Activated CD8-positive, alpha-beta memory T cell treated with anti-CD3 and anti-CD28 coated beads for 1 hour (primary cell): ENCODE measurements at places on chromosomes 16 and 17.

DNA sequence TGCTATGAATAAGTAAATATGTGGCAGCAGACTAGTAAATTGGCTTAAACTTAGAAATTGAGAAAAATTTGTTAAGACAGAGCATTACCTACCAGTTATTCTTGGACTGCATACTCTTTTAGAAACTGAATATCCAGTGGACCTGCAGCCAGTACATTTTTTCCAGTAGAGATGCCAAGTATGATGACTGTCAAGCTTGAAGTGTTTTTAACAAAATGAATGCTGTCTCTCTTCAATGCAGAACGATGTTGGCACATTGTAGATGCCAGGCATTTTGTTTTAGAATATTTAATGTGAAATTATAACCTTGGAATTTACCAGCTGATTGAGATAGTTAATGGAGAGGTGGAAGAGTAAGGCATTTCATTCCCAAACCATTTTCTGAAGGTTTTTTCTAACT lies 52.5 kb downstream of the NFAT5 start:
- no peak for DNase-seq

- no peak for DNase-seq
Observed at GRCh38 chr17:12180644-12181261, 160.1 kb downstream of the MAP2K4 start.

GRCh38 chr16:55323637-55324271 lies at the start of gene IRX6:
TSS of gene IRX6 (plus strand) at chr16:55324203. CDS start at chr16:55325092, 889 bp downstream.
- no peak for DNase-seq

DNA sequence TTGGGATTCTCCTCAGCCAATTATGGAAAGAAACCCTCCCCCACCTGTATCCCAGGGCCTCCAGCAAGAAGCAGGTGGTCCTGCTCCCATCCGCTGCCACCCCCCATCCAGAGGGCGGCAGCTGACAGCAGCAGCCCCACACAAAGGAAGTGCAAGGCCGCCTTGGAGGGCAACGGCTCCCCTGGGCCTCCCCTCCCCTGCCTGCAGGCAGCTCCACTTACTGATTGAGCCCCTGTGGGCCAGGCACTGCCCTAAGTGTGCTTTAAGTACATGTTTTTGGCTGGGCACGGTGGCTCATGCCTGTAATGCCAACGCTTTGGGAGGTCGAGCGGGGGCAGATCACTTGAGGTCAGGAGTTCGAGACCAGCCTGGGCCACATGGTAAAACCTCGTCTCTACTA lies 257.6 kb downstream of the PARN start:
- no peak for DNase-seq

DNA sequence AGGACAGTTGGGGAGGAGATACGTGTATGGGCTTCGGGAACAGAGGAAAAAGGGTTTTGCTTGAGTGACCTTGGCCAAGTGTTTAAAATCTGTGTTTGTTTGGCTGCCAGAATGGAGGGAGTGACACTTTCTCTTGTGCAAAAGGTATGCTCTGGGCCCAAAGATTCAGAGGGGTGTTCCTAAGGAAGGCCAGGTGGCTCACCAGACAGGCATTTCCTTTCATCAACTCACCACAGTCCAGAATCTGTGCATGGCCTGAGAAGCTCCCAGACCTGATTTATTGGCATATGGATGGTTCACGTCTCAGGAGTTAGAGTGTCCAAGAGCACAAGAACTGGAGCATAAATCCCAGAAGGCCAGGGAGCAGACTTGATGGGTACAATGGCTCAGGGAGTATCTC lies 53.4 kb upstream of the NLK start:
- no peak for DNase-seq

DNA sequence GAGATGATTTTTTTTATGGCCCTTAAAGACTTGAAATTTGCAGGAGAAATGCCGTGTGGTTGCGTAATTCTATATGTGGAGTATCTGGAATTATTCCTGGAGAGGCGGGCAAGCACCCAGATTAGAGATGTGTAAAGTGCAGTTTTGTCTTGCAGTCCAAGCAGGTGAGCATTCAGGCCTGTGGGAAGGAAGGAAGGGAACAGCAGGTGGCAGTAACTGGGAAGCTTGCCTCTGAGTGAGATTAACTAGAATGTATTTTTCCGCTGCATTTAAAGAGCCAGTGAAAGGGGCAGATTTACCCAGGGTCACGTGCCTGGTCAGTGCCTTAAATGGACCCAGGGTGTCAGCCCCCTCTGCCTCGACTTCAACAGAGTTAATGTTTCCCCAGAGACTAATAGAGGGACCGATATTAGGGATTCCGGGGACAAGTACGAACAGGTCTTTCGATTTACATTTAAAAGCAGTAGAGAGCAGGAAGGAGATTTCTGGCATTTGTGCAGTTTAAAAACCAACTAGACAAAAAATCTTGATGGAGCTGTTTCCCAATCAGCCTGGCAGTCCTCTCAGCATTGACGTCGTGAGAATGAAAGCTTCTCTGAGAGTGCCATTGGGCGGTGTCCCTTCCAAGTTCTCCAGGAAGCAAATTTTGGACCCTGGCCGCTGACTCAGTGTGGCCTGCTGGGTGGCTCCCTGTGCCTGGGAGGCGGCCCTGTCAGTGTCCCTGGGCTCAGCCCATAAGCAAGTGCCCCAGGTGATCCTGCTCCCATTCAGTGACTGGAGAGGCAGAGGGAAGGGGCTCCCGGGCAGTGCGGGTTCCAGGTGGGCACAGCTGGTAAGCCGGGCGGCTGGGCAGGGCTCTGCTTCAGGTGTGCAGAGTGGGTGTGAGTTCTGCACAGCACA lies 38.2 kb downstream of the KSR1 start:
- no peak for DNase-seq

DNA sequence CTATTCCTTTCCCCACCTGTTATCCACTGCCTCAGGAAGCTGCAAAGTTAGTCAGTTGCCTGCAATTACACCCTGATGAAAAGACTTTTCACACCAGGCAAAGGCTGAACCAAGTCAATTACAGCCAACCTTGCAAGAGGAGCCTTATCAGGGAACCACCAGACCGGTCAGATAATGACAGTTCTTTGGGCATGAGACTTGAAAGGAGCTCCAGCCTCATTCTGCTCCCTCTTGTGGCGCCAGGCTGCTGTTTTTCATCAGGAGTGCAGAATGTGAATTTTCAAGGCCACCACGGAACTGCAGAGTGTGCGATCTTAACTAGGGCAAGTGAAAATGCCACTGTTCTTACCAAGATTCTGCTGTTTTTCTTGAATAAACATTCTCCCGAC lies 22.5 kb downstream of the DNAI2 start:
- no peak for DNase-seq

GRCh38 chr17:21163101-21163500 lies 36.3 kb downstream of the DHRS7B start:
- DNase-seq: no peak

GRCh38 chr16:5762362-5762761 lies 664.8 kb upstream of the EEF2KMT start:
- no peak for DNase-seq

- no peak for DNase-seq
Observed at GRCh38 chr17:72334205-72334604, 213.4 kb downstream of the SOX9 start.

GRCh38 chr17:76532072-76532651 lies 5.3 kb downstream of the CYGB start:
- no peak for DNase-seq

DNA sequence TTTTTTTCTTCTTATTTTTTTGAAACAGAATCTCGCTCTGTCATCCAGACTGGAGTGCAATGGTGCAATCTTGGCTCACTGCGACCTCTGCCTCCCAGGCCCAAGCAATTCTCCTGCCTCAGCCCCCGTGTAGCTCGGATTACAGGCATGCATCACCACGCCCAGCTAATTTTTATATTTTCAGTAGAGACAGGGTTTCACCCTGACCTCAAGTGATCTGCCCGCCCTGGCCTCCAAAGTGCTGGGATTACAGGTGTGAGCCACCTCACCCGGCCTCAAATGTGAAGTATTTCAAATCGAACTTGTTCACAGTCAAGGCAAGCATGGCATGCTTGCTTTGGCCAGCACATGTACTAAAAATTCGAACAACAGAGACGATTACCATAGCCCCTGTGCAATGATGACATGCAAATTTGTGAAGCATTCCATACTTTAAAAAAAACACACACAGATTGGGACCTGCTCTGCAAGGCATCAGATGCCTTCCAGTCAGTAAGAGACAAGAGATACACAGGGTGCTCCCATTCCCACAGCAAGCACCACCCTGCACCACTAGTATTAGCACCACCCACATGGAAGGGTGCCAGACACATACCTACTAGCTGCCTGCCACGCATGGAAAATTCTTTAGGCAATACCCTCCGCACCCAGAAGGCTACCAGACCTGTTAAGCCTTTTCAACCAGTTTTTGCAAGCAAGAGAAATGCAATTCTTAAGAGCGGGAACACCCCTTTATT lies 47.2 kb downstream of the ANKRD11 start:
- no peak for DNase-seq

GRCh38 chr17:2251098-2251497 lies 52.5 kb downstream of the SMG6 start:
- DNase-seq: no peak

DNA sequence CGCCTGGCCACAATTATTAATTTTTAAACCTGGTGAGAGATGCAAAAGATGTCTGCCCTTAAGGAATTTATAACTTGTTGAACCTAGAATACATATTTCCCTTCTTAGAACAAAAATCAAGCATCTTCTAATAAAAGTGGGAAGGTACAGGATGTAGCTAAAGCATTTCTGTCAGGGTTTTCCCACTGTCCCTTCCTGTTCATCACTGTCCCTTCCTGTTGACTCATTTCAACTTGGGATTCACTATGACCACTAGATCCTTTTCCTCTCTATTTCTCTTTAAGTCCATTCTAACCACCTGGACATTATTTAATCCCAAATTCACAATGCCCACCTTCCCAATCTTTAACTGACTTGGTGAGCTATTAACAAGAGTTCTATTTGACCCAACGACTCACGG lies 33.9 kb upstream of the CDRT4 start:
- DNase-seq: no peak

DNA sequence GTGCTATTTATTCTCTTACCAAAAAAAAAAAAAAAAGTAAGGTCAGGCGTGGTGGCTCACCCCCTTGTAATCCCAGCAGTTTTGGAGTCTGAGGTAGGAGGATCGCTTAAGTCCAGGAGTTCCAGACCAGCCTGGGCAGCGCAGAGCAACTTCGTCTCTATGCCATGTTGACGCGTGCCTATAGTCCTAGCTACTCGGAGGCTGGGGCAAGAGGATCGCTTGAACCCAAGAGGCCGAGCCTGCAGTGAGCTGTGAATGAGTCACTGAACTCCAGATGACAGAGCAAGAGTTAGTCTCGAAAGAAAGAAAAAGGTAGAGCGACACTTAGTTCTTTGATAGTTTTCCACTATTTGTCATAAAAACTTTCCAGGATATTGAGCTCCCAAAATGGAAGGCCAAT lies 1.4 kb upstream of the TENT4B start:
- no peak for DNase-seq

GRCh38 chr17:970364-970763 lies 9.2 kb downstream of the NXN start:
- DNase-seq: no peak

DNA sequence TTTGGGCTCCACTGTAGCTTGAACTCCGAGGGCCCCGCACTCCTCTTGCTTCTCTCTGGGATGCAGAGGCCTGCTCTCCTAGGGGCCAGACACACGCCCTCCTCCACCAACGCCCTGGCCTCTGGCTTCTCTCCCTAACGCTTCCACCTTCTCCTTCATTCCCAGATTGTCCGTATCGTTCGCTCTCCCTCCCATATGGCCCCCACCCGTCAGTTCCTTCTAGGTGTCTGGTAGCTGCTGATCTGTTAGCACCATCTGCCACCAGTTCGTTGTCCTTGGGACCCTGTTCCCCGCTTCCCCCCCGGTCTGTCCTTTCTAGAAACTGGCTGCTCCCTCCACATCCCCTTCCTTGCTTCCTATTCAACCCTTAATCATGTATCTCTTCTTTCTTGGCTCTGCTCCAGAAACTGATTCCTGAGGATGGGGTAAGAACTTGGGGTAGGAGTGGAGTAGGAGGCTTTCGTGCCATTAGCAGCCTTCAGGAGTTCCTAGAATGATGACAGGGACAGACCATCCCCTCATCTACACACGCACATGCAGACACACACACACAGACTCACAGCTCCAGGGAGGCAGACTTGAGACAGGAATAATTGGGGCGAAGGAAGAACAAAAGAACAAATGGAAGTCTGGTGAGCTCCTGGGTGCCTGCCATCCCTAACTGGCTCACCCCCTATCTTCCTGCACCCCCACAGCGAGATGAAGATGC lies 4.3 kb downstream of the ATP1B2 start:
- DNase-seq: no peak

DNA sequence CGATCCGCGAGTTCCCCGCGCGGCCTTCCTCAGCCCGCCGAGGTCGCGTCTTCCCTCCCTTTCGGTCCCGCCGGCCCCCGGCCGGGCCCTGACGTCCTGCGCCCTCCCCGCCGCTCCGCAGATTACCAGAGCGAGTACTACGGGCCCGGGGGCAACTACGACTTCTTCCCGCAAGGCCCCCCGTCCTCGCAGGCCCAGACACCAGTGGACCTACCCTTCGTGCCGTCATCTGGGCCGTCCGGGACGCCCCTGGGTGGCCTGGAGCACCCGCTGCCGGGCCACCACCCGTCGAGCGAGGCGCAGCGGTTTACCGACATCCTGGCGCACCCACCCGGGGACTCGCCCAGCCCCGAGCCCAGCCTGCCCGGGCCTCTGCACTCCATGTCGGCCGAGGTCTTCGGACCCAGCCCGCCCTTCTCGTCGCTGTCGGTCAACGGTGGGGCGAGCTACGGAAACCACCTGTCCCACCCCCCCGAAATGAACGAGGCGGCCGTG lies 5.4 kb downstream of the LHX1 start:
- no peak for DNase-seq

DNA sequence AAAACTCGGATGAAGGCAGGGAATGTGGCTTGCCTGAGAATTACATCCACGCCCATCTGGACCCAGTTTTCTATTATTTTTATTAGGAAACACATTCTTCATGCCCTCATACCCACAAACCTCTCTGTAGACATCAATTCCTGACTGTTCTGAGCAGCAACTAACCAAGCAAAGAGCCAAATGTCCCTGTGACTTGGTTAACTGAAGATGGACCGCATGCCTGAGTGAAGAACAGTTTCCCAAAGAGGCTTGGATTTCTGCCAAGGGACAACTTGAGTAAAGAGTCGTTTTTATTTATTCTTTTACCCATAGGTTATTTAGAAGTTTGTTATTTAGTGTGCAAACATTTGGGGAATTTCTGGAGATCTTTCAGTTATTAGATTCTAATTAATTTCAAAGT lies 259.8 kb downstream of the GRIN2A start:
- no peak for DNase-seq

DNA sequence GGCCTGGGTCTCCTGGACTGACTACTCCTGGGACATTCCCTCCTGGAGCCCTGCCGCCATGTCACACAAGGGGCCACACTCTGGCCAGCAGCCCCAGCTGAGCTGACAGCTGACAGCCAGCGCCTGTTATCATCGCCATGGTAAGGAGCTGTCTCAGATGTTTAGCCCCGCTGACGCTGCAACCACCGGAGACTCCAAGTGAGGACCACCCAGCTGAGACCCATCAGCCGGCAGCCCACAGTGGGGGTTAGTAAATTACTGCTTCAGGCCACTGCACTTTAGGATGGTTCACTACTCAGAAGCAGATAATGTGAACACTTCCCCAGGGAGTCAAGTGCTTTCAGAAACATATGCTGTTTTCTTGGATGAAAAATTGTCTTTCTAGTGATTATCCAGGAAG lies 14.6 kb upstream of the SPHK1 start:
- DNase-seq: no peak
